Activated naive CD4-positive, alpha-beta T cell treated with anti-CD3 and anti-CD28 coated beads, Interleukin-2, amount 10 ng/mL, durations not matched to agents 7 days and 5 days (primary cell): ENCODE measurements at places on chromosomes 6 and 20.

- H3K27me3 ChIP-seq, result no peaks in the 10 kb centered on the region
- peaks cover 19% of the 10 kb centered on the region for H3K4me1 ChIP-seq
- no peak overlapping the region for H3K4me3 ChIP-seq
- H3K27ac ChIP-seq, result no peak overlapping the region
- DNase-seq, result no peak
- no peaks in the 10 kb centered on the region for H3K36me3 ChIP-seq
Observed at GRCh38 chr6:35063701-35064280, 77.3 kb downstream of the TCP11 start.

GRCh38 chr6:3208098-3208774 lies 19.2 kb downstream of the TUBB2B start:
- peaks cover 8% of the 10 kb centered on the region for H3K4me1 ChIP-seq
- no peak overlapping the region for H3K4me3 ChIP-seq
- no peaks in the 10 kb centered on the region for H3K36me3 ChIP-seq
- no peak for DNase-seq
- no peak overlapping the region for H3K27ac ChIP-seq

- H3K27me3 ChIP-seq, result peaks cover 16% of the 10 kb centered on the region
- no peak for DNase-seq
- H3K4me3 ChIP-seq, result no peak overlapping the region
- peaks cover 47% of the 10 kb centered on the region for H3K4me1 ChIP-seq
Observed at GRCh38 chr6:151753581-151753980, 53.9 kb upstream of the ESR1 start.

- H3K36me3 ChIP-seq, result no peaks in the 10 kb centered on the region
- peaks cover 4% of the 10 kb centered on the region for H3K4me1 ChIP-seq
- DNase-seq, result no peak
- no peak overlapping the region for H3K4me3 ChIP-seq
- H3K27me3 ChIP-seq, result peaks cover 5% of the 10 kb centered on the region
- H3K27ac ChIP-seq, result no peak overlapping the region
Observed at GRCh38 chr6:126153661-126154060, 167.3 kb downstream of the TRMT11 start.

GRCh38 chr6:89581689-89582088 lies 56.9 kb downstream of the LYRM2 start:
- no peak overlapping the region for H3K27ac ChIP-seq
- no peak for DNase-seq
- no peak overlapping the region for H3K4me3 ChIP-seq

GRCh38 chr6:141685416-141685815 lies 447.3 kb upstream of the GJE1 start:
- DNase-seq, result no peak
- no peak overlapping the region for H3K4me3 ChIP-seq
- H3K27ac ChIP-seq, result no peak overlapping the region
- H3K4me1 ChIP-seq, result no peaks in the 10 kb centered on the region

- DNase-seq, result no peak
- no peak overlapping the region for H3K4me3 ChIP-seq
- H3K36me3 ChIP-seq, result peaks cover 15% of the 10 kb centered on the region
Observed at GRCh38 chr6:130778946-130779657, 48.1 kb upstream of the SMLR1 start.

DNA sequence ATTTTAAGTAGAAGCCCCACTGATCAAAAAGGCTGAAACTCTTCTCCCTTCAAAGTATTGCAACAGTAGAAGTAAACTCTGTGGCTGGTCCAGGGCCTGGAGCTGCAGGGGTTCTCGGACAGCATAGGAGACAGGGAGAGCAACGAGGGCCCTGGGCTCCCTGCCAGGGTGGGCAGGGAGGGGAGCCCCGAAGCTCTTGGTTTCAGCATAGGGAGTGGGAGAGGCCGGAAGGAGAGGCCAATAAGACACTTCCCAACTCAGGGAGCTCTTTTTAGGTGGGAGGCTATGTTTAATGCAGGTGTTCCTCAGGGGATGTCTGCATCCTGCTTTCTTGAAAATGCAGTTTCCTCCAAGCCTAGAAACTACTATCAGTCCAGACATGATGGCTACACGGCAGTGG lies 91.1 kb downstream of the LY86 start:
- H3K4me3 ChIP-seq, result no peak overlapping the region
- H3K36me3 ChIP-seq, result peaks cover 16% of the 10 kb centered on the region
- DNase-seq, result no peak
